ENCODE measurements at places on chromosomes 5 and 9.

DNA sequence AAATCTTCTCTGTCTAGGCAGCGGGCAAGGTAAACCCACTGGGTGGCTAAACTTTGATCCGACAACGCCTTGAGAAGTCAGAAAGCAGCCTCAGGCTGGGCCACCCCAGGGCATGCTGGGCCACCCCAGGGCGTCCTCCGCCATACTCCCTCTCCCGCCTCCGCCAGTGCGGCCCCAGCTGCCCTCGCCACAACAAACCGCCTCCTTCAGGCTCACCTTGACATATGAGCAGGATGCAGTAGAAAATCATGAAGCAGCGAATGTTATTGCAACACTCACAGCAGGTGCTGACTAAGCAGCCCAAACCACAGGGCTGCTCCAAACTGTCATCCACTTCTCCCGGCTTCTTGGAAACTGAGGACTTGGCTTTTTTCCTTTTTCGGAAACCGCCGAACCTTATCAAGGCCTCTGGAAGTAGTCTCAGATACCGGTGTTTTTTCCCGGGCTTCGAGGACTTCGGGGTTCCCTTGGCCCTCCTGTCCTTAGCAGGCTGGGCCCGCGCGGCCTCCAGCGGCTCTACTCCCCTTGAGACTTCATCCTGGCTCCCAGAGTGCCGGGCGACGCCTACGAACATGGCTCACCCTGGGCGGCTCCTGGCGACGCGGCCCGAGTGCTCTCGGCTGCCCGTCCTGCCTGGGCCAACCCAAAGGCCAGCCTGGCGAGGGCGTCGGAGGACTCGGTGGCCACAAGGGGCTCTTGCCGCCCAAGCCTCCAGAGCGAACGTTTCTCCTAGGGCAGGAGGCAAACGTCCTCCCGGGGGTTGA lies at the start of gene SLCO6A1:
Gene SLCO6A1 (minus strand): TSS at position 731 of the 764 bp plus-strand sequence. CDS start 157 bp downstream, at position 574.
- DNase-seq: no peak

- DNase-seq: no peak
Measured at GRCh38 chr9:2576631-2577030, 45.0 kb upstream of the VLDLR start.

- no peak for DNase-seq
Measured at GRCh38 chr5:139638736-139639618, 9.2 kb upstream of the CXXC5 start.

DNA sequence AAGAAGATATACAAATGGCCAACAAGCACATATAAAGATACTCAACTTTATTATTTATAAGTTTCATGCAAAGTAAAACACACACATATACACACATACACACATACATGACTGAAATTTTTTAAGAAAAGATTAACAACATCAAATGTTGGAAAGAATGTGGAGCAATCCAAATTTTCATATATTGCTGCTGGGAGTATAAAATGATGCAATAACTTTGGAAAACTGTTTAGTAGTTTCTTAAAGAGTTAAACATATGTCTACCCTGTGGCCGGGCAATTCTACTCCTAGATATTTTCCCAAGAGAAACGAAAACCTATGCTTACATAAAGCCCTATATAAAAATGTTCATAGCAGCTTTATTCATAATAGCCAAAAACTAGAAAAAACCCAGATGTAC lies 99.8 kb upstream of the NR4A3 start:
- no peak for DNase-seq

Measured in germinal center (tissue), 1 donor.